ENCODE measurements at places on chromosomes 5 and 9.

DNA sequence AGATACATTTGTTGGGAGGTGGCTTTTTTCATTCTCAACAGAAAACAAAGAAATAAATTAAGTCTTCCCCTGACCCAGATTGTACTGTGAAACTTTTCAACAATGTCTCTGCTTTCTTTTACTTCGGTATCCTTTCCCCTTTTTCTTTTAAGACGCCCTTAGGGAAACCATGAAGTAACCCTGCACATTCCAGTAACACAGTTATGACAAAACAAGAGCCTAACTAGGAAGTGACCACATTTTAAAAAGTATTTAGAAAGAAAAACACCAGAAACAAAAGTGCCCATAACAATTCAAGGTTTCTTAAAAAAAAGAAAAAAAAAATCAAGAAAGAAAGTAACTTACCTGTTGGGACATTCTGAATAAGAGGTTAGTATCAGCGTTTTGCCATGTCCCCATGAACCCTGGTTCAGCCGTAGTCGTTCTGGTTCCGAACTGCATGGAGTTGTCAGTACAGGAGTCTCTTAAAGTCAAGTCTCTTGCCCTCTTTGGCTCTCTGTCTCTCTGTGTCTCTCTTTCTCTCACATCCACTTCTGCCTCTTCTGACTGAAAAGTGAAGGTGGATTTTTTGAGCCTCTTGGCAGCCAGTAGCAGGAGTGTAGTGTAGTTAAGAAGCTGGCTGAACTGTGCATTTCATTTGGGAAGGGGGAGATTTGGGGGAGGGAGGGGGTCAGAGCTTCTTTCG, 142.9 kb downstream of the BNC2 start:
- DNase-seq: no peak

DNA sequence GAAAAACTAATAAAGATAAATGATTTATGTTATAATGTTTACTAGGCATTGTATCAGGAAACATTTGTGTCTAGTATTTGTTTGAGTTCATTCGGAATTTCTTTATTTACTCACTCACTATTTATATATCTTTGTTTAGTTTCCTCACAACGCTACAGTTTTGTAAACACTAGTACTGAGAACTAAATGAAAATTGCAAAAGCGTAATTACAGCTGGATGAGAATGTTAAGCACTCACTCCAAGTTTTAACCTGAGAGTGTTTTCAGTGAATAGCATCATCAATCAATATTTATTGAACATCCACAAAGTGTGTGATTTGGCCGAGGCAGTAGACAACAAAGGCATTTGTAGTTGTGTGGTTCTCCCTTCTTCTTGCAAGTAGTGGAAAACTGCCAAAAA, 969.6 kb upstream of the DMAC1 start:
- DNase-seq: no peak

GRCh38 chr5:72160959-72161358, 53.7 kb downstream of the MAP1B start:
- DNase-seq: no peak

- DNase-seq: no peak
Observed at GRCh38 chr9:116008278-116008677, 145.3 kb upstream of the PAPPA start.

- no peak for DNase-seq
Observed at GRCh38 chr9:135883410-135884089, 23.8 kb downstream of the CAMSAP1 start.

GRCh38 chr5:150603491-150603890, 37.0 kb upstream of the SYNPO start:
- no peak for DNase-seq
